Iris pigment epithelial cell (primary cell): ENCODE measurements at places on chromosomes 6 and 20.

DNA sequence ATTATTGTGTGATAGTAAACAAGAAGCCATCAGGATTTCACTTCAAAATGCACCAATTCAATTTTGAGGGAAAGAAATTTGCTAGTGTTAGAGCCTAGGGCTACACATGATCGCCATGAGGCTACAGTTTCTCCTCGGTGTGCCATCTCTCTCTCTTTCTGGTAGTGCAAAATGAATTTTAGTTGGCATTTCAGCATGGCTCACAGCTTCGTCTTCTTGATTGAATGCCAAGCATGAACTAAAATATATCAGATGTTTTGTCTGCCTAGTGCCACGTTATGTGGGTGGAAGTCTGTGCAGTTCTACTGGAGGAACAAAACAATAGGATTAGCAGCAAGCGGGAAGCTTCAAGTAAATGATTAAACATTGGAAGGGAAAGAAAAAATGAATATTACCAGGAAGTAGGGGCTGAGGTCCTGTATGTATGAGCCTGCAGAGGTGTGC is 6.8 kb upstream of the MRAP2 start:
- no peak for DNase-seq

DNA sequence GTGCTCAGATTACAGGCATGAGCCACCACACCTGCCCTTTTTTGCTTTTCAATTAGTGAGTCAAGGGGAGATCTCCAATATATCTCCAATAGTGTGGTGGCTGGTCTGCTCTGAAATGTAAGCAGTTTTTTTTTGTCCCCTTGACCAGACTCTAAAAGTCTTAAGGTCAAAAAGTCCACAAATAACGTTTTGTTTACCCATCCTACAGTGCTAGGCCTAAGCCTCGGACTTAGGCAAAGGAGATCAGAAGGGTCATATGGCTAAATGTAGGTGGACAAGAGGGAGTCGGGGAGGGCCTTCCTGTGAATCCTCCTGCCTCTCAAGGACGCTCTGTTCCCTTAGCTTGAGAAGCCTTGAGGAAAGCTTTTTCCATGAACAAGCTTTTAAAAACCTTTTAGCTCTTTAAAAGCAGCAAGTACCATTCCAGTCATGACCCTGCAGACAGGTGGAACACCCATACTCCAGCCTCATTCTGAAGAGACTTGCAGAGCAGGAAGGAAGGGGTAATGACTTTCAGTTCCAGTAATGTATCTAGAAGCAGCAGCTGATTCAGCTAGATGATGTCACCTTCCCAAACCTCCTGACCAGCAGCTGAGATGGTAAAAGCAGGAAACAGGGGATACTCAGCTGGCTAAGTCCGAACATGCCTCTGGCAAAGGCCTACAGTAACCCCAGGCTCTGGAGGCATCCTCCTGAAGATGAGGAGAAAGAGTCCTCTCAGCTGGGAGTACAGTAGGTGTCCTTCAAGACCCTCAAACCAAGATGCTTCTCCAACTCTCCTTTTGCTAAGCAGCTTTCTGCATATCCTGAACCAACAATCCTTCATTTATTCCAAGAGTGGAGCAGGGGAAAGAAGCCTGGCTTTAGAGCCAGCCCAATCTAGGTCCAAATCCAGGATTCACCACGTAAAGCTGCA is 23.6 kb downstream of the BCL2L1 start:
- DNase-seq = peak; percentile 99

- no peak for DNase-seq
These were observed 47.4 kb downstream of the SLC35B3 start for GRCh38 chr6:8387942-8388437.

DNA sequence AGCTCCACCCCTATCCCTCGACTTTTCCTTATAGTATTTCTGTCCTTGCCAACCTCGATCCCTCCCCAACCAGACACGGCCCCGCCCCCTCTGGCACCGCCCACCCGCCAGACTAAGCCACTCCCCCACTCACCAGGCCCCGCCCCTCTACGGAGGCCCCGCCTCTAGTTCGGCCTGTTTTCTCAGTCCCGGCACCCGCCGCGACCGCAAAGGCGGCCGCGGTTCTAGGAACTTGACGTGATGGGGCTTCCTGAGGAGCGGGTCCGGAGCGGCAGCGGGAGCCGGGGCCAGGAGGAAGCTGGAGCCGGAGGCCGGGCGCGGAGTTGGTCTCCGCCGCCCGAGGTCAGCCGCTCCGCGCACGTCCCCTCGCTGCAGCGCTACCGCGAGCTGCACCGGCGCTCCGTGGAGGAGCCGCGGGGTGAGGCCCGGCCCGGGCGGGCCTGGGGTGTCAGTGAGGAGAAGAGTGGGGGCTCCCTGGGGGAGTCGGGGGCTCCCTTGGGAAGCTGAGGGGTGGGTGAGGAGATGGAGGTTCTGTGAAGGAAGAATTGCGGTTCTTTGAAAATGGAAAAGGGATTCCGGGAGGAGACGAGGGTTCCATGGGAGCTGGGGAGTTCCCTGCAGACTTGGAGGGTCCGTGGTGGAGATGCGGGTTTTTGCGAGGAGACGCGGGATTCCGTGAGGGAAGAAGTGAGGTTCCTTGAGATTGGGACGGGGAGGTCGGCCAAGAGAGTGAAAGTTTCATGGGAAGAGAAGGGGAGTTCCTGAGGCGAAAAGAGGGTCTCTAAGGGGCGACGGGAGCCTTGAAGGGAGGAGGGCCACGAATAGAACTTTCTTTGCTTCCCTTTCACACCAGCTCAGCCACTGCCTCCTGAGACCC is at the start of gene ACSS2:
Gene ACSS2 (plus strand): TSS at position 207 of the 877 bp plus-strand sequence. CDS start 34 bp downstream, at position 241.
- DNase-seq = no peak
